AG08396 (cell line): ENCODE measurements at places on chromosomes 6 and 20.

DNA sequence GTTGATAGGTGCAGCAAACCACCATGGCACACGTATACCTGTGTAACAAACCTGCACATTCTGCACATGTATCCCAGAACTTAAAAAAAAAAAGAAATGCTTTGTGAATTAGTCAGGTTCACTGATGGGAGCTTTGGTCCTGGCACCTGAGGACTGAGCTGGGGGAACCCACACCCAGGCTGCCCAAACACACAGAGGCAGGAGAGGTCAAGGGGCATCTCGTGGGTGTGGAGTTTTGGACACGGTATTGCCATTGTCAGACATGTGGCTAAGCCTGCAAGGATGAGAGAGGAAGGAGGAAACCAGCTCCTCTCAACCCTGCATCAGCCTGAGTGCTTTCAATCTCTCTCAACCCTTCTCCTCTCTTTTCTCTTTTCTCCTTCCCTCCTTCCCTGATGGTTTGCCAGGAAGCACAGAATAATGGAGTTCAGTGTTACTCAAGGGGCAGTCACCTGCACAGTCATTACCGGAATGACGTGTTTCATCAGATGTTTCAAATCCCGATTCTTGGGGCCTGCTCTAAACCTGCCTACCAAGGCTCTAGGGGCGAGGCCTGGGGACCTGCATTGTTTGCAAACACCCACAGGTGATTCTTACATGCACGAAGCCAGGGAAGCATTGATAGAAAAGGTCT lies 89.9 kb upstream of the NEDD9 start:
- no peak for DNase-seq

DNA sequence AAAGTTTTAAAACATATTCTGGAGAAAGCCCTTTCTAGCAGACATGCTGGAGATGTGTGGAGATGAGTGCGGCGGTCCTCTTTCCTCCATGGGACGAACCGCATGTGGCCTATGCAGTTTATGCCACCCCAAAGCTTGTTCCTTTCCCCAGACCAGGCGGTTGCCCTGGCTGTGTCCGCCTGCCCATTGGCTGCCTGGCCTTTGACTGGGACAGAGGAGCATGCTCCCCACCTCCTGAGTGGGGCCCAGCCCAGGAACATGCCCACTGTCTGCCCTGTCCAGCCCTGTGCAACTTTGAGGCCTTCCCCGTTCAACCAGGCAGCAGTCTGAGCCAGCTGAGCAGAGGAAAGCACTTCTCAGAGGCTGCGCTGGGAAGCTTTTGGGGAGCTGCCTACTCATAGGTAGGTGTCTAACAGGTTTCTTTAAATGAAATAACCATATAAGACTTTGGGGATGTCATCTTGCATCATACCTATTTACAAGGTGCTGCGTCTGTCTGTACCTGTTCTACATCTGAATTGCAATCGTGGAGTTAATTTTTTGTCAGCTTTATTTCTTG lies 20.6 kb downstream of the FOXC1 start:
- DNase-seq = no peak

DNA sequence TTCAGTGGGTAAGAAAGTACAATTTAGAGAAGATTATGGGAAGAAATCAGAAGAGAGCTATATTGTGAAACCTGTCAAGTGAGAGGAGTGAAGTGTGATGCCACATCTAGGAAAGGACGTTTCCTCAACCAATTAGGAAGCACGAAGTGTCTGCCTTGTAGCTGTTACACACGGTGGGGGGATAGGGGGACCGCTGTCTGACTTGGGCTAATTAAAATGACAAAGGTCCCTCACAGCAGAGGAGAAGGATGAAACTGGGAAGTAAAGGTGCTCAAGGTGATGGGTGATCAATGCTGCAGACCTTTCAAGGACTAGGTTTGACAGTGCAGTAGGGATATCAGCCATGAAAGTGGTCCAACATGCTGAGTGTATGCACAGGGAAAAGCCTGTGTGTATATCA lies 181.1 kb upstream of the PRSS16 start:
- no peak for DNase-seq

DNA sequence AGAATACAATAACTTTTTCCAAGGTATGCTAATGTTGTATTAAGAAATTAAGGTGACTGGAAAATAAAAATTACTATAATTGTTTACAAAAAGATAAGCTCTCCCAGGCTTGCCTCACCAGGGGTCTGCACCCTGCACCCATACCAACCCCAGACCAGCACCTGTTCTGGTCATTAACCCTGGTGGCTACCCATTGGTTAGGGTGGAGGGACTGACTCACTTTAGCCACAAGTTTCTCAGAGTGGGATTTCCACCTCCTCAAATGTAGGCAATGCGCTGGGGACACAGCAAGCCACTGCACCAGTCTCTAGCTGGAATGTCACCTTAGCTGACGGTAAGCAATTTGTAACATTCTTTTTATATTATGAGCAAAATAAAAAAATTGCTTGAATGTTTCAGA lies 83.1 kb downstream of the BFSP1 start:
- DNase-seq = no peak

- no peak for DNase-seq
Observed at GRCh38 chr6:121460170-121460569, 24.7 kb downstream of the GJA1 start.
